ENCODE measurements at places on chromosomes 3 and 15. TPM values are rescaled to one million over a fixed set of nuclear protein-coding genes. Genes with fewer than 3 reads are reported as not detected.

DRD3 gene
- total RNA-seq: not detected

RTP4 gene
- 2.0 TPM for total RNA-seq

DLL4 gene
- 0.33 TPM for total RNA-seq

CAMKV gene
- not detected for total RNA-seq

GOLGA6A gene
- not detected for total RNA-seq

TMEM45A gene
- 24.1 TPM for total RNA-seq

All from body of pancreas (tissue), 4 donors.